ENCODE measurements at places on chromosomes 4 and X.

DNA sequence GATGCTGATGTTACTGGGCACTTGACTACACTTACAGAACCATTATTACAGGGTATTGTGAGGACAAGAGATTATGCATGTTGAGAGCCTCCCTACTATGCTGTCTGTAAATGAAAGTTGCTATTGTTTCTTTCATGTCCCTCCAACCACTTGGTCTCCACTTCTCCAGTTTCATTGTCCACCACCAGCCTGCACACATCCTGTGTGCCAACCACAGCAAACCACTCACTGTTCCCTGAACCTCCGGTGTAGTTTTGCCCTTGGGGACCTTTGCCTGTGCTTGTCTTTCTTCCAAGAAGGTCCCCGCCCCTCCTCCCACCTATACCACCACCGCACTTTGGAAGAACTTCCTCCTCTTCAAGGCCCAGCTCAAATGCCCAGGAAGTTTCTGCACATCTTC, 43.1 kb upstream of the AFF2 start:
- no peak for DNase-seq

- DNase-seq, result no peak
Observed at GRCh38 chrX:55907968-55908607, 190.5 kb downstream of the RRAGB start.

DNA sequence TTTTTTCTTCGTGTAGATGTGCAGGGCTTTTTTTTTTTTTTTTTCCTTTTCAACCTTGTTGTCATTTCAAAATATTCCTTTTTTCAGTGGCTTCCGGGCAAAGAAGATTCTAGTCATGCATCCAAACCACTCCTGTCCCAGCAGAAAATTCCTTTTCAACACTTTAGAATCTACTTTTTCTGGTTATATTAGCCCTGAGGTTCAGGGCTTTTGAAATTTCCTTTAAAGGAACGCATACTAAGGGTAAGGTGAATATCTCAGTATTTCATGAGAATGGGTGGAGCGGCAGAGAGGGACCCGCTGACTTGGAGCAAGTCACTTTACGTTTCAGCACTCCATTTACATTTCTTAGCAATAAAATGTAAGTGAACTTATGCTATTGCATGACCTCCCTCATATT, 15.6 kb upstream of the TENM3 start:
- no peak for DNase-seq

- DNase-seq, result no peak
Observed at GRCh38 chr4:94758141-94758699, 465 bp downstream of the BMPR1B start.

GRCh38 chrX:153465691-153466380, 4.5 kb downstream of the HAUS7 start:
- no peak for DNase-seq
